Putamen (tissue), 1 donor: ENCODE measurements at places on chromosomes 11 and 22.

- no peak for DNase-seq
Measured at GRCh38 chr11:81301166-81301830, 1432.4 kb downstream of the FAM181B start.

DNA sequence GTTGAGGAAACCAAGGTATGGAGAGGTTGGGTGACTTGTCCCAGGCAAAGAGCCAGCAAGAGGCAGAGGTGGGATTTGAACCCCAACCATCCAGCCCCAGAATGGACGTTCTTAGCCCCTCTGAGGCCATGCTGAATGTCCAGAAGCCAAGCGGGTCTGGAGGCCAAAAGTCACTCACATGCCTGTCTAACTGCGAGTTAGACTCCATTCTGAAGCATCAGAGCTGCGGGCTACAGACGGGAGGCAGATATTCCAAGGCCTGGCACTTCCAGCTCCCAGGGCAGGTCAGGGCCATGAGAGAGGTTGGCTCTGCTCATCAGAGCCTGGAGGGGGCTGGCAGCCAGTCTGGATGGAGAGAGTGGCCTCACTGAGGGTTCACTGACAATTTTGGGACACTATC, 616.5 kb downstream of the BRD1 start:
- no peak for DNase-seq

- DNase-seq, result no peak
Measured at GRCh38 chr22:36287881-36288515, 35.1 kb downstream of the APOL1 start.

DNA sequence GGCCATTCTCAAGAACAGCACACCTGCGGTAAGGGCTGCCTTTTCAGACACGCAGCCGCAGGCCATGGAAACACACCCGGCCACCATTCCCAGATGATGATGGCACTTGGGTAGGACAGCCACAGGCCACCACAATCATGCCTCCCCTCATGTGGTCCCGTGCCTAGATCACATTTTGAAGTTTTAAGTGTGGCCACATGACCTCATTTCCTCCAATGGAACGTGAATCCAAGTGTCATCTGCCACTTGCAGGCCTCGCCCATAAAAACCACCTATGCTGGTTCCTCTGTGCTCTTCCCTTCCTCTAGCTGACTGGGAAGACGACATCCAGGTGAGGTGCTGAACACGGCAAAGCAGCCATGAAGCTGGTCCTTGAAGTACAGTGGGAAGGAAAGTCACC, 44.6 kb upstream of the SLC25A1 start:
- no peak for DNase-seq

GRCh38 chr11:82494988-82495432, 238.7 kb downstream of the FAM181B start:
- no peak for DNase-seq

DNA sequence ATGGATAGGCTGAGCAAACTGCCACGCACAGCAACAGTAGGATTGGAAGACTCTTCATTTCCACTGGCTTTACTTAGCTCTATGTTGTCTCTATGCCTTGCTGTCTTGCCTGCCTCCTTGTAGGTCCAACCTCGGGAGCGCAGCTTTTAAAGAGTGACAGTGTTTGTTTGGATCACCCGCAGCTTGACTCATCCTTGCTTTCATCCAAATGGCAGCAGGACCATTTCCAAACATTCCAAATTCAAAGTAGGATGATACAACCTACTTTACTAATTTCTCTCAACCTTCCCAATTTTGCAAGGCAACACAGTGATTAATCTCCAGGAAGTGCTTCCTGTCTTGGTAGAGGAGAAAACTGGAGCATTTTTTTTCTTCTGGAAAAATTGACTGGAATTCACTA, at the start of gene MMP3:
Gene MMP3 (minus strand): TSS at position 121 of the 400 bp plus-strand sequence. CDS start 63 bp downstream, at position 58.
- no peak for DNase-seq

DNA sequence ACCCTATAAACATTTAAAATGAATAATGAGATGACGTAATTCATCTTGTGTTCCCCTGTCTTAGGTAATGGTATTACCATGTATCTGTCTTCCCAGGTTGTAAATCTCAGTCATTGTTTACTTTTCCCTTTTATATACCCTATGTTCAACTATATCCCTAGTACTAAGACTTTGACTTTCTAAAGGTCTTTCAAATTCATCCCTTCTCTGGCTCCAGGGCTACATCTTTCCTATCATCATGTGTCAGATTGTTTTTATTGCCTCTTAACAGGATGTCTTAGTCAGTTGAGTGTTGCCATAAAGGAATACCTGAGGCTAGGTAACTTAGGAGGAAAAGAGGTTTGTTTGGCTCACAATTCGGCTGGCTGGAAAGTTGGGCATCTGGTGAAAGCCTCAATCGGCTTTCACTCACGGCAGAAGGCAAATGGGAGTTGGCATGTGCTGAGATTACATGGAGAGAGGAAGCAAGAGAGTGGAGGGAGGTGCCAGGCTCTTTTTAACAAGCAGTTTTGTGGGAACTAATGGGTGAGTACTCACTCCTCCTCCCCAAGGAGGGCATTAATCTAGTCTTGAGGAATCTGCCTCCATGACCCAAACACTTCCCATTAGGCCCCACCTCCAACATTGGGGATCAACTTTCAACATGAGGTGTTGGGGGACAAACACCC, 11.6 kb upstream of the DLAT start:
- no peak for DNase-seq

GRCh38 chr11:119432484-119433357, 9.7 kb upstream of the THY1 start:
- peak; percentile 77 for DNase-seq

- DNase-seq, result no peak
Measured at GRCh38 chr11:69912911-69913451, 93.8 kb upstream of the FGF3 start.

GRCh38 chr11:73645972-73646631, at the start of gene PLEKHB1:
TSS of gene PLEKHB1 (plus strand) at chr11:73646581. CDS start at chr11:73646609, 28 bp downstream.
- no peak for DNase-seq

- DNase-seq, result no peak
Measured at GRCh38 chr11:32139896-32140520, 49.1 kb downstream of the RCN1 start.

DNA sequence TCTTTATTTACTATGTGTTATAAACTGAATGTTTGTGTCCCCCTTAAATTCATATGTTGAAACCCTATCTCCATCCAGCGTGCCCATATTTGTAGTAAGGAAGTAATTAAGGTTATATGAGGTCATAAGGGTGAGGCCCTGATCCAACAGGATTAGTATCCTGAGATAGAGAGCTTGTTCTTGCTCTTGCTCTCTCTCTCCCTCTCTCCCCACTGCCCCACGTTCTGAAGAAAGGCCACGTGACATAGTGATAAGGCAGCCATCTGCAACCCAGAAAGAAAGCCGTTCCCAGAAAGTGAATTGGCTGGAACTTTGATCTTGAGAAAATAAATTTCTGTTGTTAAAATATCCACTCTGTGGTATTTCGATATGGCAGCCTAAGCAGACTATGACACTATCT, 212.5 kb downstream of the SWAP70 start:
- DNase-seq, result no peak
